ENCODE measurements at places on chromosomes 5 and 9. TPM values are rescaled to one million over a fixed set of nuclear protein-coding genes. Genes with fewer than 3 reads are reported as not detected.
A peak's percentile ranks its signal among the peaks of the same experiment; 100 is the strongest.

PTGDS gene
- total RNA-seq = 48.0 TPM

GM2A gene
- 8.9 TPM for total RNA-seq

TOR2A gene
- total RNA-seq = 8.3 TPM

SLC25A2 gene
- not detected for total RNA-seq

PROB1 gene
- total RNA-seq = 1.3 TPM

DNA sequence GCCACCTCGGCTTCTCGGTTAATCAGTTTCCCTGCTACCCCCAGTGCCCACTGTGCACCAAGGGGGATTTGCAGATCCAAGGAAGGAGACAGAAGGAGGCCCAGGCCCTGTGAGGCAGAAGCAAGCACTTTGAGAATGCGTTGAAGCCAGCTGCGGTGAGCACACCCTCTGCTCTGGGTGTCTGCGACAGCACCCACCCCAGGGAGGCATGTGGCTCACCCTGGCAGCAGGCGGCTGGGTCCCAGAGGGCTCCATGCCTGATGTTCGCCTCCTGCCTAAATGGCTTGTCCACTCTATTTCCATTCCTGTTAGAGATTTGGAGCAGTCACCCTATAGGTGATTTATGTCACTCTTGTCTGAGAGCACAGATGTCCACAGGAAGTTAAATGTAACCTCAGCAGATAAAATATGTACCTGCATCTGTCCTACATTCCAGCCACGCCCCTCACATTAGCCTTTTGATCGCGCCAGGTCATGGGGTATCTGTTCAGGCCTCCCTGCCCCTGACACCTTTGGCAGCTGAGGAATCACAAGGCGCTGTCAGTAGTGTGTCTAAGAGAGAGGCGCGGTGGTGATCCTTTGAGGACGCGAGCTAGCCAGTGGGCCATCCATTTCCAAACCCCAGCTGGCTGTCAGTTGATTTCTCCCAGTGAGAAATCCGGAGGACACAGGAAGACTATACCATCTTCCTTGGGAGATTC lies 28.1 kb downstream of the PTGES2 start:
- no peak for DNase-seq

- no peak for DNase-seq
Measured at GRCh38 chr5:129382921-129383672, 77.0 kb upstream of the ADAMTS19 start.

DNA sequence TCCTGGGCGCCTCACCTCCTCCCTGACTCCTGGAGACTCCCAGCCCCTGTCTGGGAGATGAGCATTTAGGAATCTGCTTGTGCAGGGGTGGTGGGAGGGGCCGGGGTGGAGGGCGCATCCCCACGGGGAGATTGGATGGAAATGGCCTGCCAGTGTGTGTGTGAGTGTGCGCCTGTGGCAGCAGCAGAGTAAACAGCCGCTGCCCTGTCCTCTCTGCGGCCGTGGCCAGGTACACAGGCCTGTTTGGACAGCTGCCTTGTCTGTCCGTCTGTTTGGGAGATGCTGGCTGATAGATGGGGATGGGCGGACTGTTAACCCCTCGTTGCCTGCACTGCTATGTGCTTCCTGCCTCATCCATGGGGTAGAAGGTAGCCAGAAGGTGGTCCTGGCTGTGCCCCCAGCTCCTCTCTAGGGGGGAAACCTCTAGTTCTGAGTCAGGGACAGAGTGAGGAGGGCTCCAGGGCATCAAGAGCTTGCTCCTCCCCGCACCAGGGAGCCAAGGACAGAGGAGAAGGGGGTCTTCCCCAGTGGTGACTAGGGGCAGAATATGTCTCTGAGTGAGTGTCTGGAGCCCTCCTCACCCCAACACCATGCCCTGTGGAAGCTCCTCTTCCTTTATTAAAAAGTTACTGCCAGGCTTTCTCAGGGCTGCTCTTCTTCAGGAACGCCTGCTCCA lies 60.1 kb downstream of the LMX1B start:
- DNase-seq = no peak

GRCh38 chr5:44845777-44846176 lies 37.0 kb downstream of the MRPS30 start:
- no peak for DNase-seq

GRCh38 chr5:18114151-18114757 lies 480.0 kb downstream of the TAF11L14 start:
- DNase-seq = no peak

DNA sequence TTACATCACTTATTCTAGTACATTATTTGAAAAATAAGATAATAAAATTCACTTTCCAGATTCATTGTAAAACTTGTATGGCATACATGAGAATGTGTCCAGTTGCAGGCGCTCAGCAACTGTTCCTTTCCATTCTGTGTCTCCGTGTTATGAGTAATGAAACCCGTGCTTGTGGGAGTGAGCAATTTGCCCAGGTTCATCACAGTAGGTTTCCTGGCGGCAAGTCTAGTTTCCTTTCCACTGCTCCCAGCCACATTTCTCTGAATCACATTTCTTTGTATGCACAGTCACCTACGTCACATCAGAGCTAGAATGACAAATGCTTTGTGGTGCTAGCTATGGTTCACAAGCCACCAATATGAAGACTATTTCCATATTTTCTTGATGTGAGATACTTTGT lies 39.9 kb downstream of the MOCS2 start:
- DNase-seq = no peak

- peak; percentile 92 for DNase-seq
Measured at GRCh38 chr5:177454397-177455035, 7.9 kb downstream of the PRR7 start.

DNA sequence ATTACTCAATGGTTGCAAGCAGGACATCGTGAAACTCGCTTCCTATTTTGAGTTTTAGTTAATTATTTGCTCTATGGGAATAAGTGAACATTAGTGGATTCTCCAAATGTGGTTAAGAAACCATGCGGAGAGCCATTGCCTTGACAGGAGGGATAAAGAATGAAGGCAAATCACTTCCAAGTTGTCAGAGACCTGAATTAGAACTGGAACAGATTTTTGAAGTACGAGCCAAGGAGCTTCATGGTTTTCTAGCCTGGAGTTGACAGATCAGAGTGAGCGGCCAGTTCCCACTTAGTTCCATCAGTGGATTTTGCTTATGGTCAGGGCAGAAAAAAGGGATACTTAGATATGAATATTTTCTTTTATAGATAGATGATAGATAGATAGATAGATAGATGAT lies 171.4 kb upstream of the CDH10 start:
- DNase-seq = no peak

GRCh38 chr5:150851039-150851438 lies 4.7 kb downstream of the IRGM start:
- no peak for DNase-seq

DNA sequence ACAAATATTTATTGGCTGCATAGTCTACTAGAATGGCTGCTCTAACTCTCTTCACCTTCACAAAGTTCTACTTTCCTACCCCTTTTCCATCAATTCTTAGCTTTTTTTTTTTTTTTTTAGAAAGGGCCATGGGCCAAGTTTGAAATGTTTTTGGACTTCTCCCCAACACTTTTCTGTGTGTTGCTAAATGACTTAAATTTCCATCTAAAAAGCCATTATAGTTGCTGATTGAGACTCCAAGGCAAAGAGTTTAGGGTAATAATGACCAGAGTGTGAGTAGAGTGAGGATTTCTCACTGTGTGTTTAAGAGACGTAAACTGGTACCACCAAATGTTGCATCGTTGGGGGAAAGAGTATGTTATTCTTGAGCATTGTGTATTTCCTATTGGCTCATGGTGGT lies 24.4 kb downstream of the TNC start:
- no peak for DNase-seq

Measured in body of pancreas (tissue), 4 donors.